ENCODE measurements at places on chromosomes 7 and 10.

DNA sequence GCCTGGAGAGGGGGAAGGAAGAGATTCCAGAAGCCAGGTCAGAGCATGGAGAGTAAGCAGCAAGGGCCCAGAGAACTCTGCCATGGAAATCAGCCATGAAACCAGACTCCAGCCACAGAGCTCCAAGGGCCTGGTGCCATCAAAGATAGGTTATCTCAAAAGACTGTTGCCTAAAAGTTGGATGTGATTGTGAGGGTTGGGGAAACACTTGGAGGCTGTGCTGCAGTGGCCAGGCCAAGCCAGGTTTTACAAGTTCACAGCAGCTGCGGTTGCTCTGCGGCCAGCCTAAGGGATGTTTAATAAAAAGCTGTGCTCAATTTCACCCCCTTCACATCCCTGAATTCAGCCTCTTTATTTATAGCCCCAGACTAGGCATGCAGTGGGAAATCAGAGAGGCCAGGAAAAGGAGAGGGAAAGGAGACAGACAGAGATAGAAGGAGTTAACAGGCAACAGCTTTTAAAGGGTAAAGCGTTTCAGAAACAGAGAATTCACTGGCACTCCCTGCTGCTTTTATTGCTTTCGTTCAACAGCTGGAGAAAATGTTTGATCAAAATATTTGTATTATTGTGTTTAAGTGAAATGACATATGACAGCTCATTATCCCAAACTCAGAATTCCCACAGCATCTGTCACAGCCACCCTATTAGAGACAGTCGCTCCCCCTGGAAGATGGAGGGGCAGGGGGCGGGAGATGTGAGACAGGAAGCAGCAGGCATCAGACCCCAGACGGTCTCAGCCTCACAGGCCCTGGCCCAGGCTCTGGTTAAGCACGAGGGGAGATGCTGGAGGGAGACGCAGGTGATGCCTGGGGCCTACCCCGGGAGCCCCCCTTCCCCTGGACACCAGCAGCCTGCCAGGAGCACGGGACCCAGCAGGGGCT, 140.1 kb downstream of the GLI3 start:
- ATAC-seq: no peak

DNA sequence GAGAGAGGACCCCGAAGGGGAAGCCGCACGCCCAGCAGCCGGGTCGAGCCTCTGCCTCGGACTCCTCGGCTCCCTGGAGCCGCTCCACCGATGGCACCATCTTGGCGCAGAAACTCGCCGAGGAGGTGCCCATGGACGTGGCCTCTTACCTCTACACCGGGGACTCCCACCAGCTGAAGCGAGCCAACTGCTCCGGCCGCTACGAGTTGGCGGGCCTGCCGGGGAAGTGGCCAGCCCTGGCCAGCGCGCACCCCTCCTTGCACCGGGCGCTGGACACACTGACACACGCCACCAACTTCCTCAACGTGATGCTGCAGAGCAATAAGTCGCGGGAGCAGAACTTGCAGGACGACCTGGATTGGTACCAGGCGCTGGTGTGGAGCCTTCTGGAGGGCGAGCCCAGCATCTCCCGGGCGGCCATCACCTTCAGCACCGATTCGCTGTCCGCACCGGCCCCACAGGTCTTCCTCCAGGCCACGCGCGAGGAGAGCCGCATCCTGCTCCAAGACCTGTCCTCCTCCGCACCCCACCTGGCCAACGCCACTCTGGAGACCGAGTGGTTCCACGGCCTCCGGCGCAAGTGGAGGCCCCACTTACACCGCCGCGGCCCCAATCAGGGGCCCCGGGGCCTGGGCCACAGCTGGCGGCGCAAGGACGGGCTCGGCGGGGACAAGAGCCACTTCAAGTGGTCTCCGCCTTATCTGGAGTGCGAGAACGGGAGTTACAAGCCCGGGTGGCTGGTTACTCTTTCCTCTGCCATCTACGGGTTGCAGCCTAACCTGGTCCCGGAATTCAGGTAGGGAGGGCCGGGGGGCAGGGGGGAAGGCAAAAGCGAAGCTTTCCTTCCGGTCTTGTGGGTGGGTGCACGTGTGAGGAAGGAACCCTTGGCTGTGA, 973 bp downstream of the GPR158 start:
- ATAC-seq: no peak

DNA sequence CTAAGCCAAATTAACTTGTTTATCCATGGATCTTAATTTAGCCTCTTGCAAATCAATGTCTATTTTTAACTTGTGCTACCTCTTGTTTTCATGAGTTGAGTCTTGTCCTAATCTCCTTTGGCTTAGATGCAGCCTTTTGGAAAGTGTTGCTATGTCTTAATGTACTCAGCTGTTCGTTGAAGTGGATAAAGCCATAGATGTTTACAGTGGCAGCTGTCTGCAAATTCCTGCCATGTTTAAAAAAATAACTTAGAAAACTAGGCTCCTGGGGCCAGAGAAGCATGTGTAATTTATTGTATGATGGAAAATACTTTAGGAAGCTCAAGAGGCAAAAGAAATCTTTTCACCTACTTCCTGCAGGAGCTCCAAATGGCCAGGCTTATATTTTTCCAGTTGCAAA, 253.1 kb upstream of the RHOBTB1 start:
- ATAC-seq: no peak

DNA sequence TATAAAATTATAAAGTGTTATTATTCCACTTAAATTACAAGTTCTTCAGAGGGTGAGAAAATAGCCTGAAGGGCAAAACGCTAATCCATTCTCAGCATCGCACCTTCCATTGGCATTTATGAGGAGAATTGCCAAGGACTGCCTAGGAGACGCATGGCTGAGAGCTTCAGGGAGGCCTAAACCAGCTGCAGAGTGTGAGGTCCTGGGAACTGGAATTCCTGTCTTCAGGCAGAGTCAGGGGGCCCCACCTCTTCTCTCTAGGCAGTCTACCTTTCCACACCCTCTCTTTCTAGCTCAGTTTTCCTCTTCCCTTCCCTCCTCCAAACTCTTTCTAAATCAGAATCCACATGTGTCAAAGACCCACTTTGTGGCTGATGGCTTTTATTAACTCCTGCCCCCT, 35.3 kb downstream of the LRRC72 start:
- no peak for ATAC-seq

GRCh38 chr7:144384555-144385245, 18.8 kb downstream of the NOBOX start:
- ATAC-seq: peak; percentile 85

GRCh38 chr10:125057158-125058001, 103.0 kb downstream of the CTBP2 start:
- ATAC-seq: no peak

DNA sequence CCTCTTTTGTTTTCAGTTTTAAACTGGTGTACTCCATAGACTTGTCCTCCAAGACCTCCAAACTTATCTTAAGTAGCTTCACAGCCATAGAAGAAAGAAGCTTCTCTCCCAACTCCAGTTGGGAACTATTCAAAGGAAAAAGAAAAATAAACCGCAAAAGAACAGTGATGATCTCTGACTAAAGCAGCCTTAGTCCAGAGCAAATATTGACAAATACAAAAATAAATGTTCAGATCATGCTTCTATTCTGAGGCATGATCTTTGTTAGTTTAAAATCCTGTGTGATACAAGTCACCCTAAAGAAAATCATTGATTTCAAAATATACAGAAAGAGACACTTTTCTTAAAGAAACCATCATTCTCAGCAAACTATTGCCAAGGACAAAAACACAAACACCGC, 373.0 kb upstream of the SMIM30 start:
- no peak for ATAC-seq

- peak; percentile 70 for ATAC-seq
Observed at GRCh38 chr10:100697070-100697469, 48.3 kb upstream of the PAX2 start.

- no peak for ATAC-seq
Observed at GRCh38 chr10:72334196-72334824, 20.4 kb downstream of the DNAJB12 start.

- ATAC-seq: no peak
Observed at GRCh38 chr7:104412911-104413310, 84.5 kb downstream of the LHFPL3 start.

Measured in activated T-helper 17 cell treated with anti-CD3 and anti-CD28 coated beads, Interleukin-2, amount 50 U/mL, for 72 hours (primary cell).